ENCODE measurements at places on chromosomes 6 and 20.

DNA sequence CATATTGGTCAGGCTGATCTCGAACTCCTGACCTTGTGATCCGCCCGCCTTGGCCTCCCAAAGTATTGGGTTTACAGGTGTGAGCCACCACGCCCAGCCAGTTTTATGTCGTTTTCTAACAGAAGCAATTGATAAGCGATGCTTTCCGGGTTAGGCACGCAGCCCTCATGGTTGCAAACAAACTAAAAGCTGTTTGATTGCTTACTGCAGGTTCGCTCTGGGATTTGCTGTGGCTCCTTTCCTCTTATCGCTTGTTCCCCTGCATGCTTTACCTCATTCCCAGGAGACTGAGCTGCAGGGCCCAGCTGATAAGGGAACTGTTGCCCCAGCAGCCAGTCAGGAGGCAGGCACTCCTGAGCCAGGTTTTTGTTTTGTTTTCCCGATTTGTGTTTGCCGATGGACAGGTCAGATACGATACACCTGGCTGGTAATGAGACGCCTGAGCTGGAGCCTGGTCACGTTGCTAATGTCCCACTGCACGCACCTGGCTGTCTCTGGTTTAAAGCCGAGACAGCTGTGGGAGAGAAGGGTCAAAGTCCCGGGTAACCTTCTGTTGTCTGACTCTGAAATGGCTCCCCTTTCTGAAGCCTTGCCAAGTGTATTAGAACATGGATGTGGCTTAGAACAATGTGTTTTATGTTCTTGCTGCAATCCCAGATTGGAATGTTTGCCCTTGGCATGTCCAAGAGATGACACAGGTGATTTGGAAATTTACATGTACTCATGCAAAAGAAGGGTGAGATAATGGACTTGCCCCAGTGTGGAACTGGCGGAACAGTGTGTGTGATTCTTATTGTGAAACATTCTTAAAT lies 19.9 kb downstream of the DSP start:
- DNase-seq, result no peak

DNA sequence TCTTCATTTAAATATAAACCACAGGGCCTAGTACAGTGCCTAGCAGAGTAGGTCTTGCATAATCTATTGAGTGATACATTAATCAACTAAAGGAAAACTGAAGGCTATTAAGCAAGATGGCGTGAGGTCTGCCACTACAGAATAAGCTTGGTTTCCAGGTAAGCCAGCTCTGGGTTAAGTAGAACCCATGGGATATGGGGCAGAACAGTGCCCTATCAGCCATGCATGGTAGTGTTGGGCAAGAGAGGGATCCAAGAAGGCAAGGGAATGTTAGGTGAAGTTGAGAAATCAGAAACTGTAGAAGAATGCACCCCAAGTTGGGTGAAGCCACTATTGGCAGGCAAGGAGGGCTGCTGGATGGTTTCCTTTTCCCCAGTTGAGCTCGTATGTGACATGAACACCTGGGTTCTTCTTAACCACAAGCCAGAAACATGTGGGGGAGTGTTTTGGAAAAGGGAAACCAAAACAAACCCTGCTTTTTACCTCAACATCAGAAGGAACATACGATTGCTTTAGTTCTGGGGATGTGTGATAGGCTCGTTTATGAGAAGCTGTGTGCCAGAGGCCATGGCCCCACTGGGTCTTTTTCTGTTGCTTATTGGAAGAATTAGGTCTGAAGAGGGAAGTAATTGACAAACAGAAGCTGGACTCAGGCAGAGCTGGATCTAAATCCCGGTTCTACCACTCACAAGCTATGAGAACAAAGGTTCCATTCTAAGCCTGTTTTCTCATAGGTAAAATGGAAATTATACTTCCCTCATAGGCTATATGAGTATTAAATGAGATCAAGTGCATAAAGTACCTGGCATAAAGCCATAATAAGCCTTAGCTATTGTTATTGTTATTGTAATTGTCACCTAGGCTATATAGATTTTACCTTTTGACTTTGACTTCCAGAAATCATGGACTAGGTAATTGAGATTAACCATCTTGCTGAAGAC lies 33.5 kb downstream of the NEDD9 start:
- no peak for DNase-seq

DNA sequence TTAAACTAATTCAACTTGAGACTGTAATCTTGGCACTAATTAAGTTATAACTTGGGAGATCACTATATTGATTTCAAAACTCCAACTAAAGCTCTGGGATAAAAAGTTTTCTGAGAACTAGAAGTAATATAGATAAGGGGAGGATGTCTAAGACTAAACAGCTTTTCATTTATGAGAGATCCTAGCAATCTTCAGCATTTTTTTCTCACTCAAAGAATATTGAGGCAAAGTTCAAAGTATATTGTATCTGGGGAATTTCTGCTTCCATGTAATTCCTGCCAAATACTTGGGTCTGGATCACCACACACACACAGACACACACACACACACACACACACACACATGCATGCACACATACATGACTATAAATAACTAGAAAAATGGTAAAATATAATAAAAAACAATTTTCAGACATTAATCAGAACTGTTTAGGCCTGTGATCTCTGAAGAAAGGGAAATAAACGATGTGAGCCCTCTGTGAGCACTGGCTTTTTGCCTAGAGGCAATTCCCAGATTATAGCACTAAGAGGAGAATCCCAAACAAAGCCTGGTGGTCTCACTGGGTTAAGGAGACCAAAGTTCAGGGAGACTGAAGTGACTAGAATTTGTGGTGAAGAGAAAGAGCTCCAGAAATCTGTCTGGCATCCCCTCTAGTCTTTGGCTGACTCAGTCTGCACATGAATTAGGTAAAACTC lies 92.8 kb downstream of the ADAT2 start:
- DNase-seq, result no peak

- DNase-seq, result no peak
Observed at GRCh38 chr20:1304710-1305515, 24.0 kb downstream of the SDCBP2 start.

DNA sequence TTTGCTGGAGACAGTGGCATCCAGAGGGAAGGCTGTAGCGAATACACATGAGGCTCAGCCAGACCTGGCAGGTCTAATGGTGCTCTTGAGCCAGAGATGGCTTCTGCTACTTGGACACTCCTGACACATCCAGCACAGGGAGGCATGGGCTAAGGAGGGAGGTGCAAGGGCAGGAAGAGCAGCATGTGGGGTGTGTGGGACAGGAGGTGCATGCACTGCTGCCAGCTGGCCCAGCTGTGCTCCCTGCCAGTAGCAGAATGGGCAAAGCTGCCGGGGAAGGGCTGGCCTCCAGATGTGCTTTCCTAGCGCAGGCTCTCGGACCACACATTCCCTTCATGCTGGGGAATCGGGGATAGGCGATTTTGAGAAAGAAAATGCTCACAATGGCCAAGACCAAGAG lies 309.2 kb downstream of the CDC5L start:
- DNase-seq, result no peak

DNA sequence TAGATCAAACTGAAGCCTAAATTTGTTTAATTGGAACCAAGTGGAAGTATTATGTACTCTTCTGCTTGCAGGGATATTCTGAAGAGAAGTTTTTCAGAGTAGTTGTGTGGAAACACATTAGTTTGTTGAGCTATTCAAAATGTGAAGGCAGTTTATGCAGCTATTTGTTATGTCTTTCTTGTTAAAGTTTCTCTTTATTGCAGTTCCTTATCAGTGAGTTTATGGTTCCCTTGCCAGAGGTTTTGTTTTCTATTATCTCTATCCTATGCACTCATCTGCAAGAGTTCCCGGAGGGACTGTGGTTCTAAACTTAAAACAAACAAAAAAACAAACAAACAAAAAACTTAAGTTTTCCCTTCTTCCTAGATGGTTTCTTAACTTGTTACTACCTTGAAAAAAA lies 143.7 kb upstream of the SLC22A16 start:
- DNase-seq, result no peak

- no peak for DNase-seq
Observed at GRCh38 chr6:107079429-107079828, 35.9 kb downstream of the BEND3 start.

DNA sequence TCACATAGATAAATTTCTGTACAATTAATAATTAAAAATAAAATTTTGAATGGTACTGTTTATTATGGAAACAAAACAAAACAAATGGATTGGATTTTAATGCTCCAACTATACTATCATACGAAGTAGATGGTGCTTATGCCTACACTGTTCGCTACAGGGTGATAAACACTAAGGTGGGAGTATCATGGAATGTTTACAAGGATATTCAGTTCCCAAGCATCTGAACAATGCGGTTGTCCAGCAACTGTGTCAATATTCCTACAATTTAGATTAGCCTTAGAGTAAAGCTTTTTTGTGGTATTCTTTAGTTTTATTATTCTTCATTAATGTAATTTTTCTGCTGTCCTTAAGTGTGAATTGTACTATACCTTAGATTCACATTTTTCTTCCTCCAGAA lies 105.1 kb downstream of the MMS22L start:
- no peak for DNase-seq

DNA sequence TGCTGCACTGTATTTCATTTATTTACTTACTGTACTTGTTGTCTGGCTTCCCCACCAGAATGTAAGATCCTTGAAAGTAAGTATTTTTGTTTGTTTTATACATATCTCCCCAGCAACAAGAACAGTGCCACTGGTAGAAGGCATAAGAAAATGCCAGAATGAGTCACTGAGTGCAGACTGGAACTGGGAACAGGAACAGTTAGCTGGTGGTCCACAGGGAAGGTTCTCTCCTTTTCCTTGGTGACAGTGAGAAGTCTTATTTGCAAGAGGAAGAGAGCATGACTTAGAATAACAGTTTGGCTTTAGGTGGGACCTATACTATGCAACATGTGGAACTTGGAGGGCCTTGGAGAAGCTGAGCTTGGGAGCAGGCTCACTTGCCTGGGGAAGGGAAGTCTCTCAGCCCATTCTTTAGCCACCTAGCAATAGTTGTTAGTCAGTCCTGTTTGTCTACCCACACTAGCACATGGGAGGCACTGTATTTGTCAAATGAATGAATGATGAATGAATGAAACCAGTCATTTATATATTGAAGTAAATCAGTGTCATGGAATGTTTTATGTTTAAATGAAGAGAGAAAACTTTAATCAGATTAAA lies 203.5 kb downstream of the KCNQ5 start:
- DNase-seq, result no peak

- no peak for DNase-seq
Observed at GRCh38 chr6:47076422-47077344, 34.6 kb upstream of the ADGRF1 start.

DNA sequence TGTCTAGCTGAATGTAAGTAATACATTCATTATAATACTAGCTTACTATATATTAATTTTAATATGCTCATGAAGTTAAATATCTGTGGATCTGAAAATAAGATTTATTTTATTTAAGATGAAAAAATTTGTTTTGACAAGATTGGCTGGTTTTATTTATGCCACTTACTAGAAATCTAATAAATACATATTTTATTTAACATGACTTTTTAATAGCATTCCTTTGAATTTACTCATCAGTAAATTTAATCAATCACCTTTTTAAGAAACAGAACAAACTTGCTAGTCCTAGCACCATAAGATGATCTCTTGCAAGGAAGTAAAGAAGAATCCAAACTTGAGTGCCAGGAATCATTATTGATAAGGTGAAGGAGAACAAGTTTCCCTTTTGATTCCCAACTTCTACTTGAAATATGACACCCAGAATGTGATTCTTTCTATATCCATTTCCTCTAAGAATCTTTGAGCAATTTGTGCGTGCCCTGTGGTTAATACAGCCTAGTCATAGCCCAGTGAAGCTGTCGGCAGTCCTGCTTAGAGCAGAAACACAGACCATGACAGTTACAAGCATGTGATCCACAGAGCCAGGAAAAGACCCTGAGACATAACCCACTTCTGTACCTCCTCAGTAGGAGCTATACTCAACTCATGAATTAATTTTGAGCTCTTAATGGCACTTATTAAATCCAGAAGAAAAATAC lies 282.3 kb upstream of the QKI start:
- DNase-seq, result no peak

GRCh38 chr6:52550014-52550575 lies 26.8 kb downstream of the TRAM2 start:
- DNase-seq, result no peak

DNA sequence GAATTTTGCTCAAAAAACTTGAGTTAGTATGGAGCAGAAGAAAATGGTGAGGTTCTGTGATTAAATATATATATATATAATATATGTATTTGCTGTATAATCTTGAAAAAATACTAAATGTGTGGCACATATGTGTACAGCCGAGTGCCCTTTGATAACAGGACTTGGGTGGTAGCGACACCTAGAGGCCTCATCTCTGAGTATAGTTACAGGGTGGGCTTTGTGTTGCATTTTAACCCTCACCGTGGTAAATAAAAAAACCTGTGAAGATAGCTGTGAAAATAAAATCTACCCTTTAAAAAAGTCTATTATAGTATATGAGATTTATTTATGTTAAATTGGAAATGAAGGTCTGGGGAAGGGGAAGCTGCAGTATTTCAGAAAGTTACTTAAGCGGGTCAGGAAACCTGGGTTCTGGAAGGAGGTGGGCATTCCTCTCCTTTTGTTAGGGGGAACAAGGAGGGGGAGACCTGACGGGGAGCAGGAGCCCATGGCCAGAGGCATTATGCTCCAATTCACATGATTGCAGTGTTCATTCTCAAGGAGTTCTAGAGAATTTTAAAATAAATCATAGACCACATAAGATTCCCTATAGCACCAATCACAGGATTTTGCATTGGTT lies 82.7 kb downstream of the SH3BGRL2 start:
- peak; percentile 17 for DNase-seq

GRCh38 chr6:139970591-139970991 lies 596.1 kb upstream of the CITED2 start:
- DNase-seq, result no peak

DNA sequence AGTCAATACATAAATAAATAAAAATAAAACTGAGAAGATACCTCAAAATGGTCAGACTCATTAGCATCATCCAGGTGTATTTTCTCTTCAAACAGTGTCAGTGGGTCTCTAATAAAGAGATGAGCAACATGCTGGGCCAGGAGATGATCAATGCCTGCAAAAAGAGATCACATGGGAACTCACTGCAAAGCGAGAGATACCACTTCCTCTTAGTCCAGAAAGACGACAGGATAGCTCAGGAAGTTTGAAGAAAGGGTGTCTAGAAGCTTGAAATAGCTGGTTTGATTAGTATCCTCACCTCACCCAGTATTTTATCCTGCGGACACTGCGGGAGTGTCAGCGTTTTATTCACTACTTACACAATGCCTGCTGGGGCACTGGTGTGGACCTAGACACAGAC lies 38.0 kb downstream of the GCLC start:
- no peak for DNase-seq

DNA sequence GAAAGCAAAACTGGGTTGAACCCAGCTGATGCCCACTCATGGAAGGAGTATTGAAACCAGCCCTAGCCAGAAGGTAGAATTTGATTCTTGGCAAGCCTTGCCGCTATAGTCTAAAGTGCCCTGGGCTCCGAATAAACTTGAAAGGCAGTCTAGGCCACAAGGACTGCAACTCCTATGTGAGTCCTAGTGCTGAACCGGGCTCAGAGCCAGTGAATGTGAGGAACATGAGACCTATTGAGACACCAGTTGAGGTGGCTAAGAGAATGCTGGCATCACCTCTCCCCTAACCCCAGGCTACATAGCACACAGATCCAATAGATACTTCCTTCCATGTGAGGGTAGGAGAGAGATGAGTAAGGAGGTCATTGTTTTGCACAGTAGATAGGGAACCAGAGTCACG lies 3.5 kb upstream of the DEFB110 start:
- no peak for DNase-seq

GRCh38 chr6:37303091-37303660 lies 45.2 kb upstream of the TMEM217 start:
- no peak for DNase-seq

GRCh38 chr6:170505306-170505705 lies 47.8 kb downstream of the PSMB1 start:
- DNase-seq, result no peak

Data from stimulated activated CD4-positive, alpha-beta T cell treated with anti-CD3 and anti-CD28 coated beads, Interleukin-1b, Interleukin-23, amount 100 ng/mL, for 1 hour (primary cell).